ENCODE measurements at places on chromosomes 1 and 21.

GRCh38 chr1:150902346-150902745 lies 15.4 kb downstream of the CTXND2 start:
- DNase-seq: no peak

- DNase-seq: no peak
Observed at GRCh38 chr1:42047508-42047880, 105.7 kb upstream of the GUCA2B start.

DNA sequence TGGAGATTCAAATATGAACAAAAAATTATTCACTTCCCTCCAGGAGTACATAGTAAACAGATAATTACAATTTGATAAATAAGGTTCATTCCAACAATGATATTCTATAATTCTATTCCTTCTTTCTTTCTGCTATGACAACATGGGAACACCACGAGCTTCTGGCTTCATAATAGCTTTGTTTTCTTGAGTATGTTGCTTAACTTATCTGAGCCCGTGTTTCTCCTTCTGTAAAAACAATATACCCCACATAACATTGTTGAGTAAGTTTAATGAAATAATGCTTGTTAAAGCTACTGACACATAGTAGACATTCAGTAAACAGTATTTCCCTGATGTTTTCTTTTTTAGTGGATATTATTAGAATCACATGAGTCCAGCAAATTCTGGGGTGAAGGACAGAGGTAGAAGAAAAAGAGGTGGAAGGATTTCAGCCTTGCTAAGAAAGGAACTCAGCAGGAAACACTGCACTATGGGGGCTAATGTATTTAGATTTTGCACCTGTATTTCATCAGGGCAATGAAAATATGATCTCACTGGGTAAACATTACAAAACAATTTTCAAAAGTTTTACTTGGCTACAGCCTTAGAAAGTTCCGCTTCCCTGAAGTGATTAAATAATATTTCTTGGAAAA lies 430.8 kb upstream of the C1orf87 start:
- no peak for DNase-seq

- DNase-seq: no peak
Observed at GRCh38 chr1:213687832-213688231, 299.9 kb upstream of the PROX1 start.

DNA sequence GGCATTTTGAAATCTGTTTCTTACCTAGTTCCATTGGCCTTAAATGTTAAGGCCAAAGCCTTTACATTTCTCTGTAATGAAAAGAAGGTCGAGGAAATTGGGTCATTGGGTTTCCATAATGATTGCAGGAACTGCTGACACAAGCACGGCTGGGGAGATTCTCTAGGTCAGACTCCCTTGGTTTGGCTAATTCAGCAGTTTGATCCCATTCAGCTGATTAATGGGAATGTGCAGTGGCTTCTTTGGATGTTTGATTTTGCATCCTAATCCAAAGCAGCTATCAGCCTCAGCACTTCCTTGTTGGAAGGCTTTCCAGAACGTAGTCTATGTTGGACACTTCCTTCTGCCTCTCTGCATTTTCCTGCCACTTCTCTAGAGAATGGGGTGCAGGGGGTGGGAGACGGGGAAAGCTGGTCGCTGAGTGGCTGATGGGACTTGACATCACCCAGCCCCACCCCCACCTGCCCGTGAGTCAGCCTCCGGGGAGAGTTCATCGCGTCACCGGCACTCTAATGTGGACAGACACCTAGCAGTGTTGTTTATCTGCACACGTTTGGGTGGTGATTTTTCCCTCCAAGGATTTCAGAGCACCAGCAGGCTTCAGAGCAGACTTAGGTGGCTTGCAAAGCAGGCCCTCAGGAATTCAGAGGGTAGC lies 5.4 kb downstream of the PSEN2 start:
- DNase-seq: no peak

DNA sequence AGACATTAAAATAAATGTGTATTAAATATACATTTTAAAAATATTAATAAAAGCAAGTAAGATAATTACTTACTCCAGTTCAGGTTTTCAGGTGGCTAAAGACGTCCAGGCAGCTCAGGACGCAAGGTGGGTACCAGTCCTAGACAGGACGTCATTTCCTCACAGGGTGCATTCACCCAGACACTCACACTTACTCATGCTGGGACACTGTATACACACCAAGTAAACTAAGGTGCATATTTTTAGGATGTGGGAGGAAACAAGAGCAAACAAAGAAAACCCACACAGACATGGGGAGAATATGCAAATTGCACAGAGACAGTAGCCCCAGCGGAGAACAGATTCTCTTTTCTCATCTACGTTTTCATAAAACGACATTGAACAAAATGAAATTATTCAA lies 457.9 kb downstream of the BRINP3 start:
- no peak for DNase-seq

DNA sequence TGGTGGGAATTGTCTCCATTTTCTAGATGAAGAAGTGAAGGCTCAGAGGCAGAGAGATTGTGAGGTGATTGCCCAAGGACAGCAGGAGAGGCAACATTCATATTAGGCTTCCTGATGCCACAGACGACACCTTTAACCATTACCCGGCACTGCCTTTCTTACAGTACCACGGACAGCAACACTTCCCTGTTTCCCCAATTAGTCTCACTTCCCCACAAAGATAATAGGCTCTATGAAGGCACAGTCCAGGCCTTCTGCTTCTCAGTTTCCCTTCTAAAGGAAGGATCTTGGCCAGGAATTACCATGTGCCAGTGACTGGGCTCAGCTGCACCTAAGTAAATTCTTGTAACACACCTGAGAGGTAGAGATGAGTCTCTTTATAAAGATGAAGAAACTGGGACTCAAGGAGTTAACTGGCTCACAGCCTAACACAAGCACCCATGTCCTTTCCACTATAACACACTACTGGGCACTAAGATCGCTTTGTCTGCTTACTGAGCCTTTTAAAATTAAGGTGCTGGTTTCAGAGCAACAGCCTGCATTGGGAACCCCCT lies 9.6 kb downstream of the IGSF9 start:
- no peak for DNase-seq

- no peak for DNase-seq
Observed at GRCh38 chr1:110689868-110690267, 15.1 kb upstream of the KCNA3 start.

- DNase-seq: no peak
Observed at GRCh38 chr1:70628973-70629372, 217.9 kb downstream of the CTH start.

DNA sequence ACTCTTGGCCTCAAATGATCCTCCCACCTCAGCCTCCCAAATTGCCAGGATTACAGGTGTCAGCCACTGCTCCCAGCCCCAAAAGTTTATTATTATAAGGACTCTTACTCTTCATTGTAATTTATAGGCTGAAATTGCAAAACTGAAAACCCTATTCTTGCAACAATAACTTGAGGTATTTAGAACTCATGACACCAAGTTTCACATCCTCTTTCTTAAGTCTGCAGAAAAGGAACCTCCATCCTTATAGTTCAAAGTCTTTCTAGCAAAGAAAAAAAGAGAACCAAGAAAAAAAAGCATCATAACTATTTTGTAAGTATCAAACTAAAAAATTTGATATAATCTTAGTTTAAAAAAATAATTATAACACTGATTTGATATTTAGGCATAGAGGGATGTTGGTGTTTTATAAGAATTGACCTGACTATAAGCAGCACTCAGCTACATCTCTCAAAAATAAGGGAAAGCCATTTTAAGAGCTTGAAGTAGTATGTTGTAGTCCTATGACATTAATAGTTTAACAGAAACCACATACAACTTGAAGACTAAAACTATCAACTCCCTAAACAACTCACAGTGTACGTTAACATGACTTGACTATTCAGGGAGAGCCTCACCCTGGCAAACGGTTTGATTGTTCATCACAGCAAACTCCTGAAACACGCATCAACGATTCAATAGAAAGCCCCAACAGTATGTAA lies 122.4 kb downstream of the AKT3 start:
- no peak for DNase-seq

GRCh38 chr21:29295066-29295650 lies 3.6 kb upstream of the BACH1 start:
- DNase-seq: no peak

- DNase-seq: no peak
Observed at GRCh38 chr21:38267136-38267755, 10.5 kb downstream of the KCNJ15 start.

DNA sequence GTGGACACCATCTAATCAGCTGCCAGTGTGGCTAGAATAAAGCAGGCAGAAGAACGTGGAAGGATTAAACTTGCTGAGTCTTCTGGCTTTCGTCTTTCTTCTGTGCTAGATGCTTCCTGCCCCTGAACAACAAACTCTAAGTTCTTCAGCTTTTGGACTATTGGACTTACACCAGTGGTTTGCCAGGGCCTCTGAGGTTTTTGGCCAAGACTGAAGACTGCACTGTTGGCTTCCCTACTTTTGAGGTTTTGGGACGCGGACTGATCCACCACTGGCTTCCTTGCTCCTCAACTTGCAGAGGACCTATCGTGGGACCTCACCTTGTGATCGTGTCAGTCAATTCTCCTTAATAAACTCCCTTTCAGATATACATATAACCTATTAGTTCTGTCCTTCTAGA lies 696.1 kb upstream of the NCAM2 start:
- no peak for DNase-seq

DNA sequence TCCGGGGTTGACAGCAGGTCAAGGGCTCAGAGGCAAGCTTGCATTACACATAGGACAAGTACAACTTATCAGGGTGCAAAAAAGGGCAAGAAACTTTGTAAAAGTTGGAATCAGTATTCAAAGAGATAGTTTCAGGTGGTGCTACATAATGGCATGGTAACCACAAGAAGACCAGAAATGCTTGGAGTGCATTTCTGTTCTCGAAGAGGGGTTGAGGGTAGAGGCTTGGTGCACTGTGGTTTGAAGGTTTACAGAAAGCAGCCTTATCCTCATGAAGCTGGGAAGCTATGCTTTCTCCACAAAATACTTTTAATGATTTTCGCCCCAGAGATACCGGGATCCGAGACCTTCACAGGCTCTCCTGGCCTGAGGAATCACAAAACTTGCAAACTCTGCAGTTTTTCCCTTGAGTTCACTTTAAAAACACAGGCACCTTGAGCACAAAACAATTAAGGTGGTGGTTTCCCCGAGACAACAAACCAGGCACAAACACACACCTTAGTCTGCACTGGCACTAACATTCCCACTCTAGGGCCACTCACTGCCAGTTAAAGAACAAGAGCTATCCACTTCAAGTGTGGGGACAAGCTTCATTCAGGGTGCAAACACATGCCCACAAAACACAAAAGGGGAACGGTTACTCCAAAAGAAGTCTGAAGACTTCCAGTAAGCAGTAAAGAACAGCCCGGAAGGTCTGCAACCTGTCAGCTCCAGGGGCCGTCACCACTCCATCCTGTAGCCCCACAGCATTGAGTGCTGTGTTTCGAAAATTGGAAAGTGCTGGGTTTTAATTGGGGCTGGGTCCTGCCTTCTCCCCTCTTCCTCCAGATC lies 29.8 kb upstream of the NFIA start:
- no peak for DNase-seq

GRCh38 chr1:40766017-40766416 lies 17.6 kb upstream of the KCNQ4 start:
- DNase-seq: no peak

- DNase-seq: no peak
Observed at GRCh38 chr1:67441183-67441582, 11.0 kb upstream of the SERBP1 start.

- no peak for DNase-seq
Observed at GRCh38 chr1:46805755-46806154, 6.9 kb downstream of the CYP4B1 start.

DNA sequence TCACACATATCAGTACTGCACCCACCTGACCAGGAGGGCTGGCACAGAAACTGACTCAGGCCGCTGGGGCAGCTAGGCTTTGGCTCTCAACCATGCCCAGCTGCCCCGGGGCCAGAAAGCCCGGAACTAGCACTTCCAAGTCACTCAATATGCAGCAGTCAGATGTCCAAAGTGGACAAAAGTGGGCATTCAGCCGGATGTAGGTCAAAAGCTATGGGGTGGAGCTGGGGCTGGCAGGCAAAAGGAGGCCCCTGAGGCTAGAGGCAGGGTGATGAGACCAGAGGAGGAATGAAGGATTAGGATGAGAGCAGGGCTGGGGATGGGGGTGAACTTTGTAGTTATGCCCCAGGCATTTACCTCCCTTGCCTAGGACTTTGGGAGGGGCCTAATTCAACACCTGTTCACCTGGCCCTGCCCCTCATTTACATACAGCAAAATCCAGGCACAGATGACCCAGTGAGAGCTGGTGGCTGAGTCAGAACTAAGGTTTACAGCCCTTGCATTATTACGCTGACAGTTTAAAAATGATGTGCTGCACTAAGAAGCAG lies 30.7 kb upstream of the EDN2 start:
- DNase-seq: no peak

DNA sequence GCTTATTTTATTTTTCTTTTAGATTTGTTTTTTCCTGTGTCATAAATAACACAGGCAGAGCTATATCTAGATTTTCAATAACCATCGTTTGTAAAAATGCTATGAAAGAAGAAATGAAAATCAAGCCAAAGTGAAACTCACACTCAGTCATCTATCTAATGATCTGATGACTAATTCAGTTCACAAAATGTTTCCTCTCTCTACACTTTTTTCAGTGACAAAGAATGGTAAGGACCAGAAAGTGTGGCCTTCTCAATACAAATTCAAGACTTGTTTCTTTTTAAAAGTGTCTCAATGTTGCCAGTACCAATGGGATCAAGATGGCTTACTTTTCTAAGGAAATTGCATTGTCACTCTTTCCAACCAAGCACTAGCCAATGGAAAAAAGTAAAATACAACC lies 282.8 kb upstream of the PKN2 start:
- DNase-seq: no peak

GRCh38 chr21:21188513-21189195 lies 190.4 kb downstream of the NCAM2 start:
- DNase-seq: no peak

- no peak for DNase-seq
Observed at GRCh38 chr1:95509989-95510388, 276.0 kb downstream of the RWDD3 start.

DNA sequence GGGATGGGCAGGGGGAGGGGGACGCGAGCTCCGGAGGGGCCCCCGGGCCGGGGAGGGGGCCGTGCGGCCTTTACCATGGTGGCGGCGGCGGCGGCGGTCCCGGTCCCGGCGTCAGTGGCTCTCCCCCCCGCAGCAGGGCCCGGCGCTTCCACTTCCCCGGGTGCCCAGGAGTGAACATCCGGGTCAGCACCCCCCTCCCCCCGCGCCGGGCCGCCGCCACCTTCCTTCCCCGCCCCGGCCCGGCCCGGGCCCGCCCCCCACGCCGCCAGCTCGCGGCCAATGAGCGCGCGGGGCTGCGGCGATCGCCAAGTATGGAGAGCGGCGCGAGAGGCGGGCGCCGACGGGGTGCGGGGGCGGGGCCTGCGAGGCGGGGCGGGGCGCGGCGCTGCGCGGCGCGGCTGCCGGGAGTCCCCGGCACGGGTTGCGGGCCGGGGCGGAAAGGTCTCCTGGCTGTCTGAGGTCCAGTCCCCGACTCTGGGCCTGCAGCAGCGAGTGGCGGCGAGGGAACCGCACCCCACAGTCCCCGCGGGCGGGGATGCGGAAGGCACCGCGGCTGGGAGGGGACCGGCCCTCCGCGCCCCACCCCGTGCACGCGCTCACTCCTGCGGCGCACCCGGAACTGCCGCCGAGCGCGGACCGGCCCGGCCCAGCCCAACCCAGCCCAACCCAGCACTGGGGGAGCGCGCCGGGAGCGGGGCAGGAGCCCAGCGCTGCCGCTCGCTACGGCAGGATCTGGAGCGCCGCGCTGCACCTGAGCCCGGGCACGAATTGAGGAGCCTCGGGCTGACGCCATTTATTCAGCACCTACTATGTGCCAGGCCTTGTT lies at the start of gene CAPZB:
TSS of gene CAPZB (minus strand) at position 178 of the 826 bp plus-strand sequence. CDS start at position 77, 101 bp downstream.
- DNase-seq: peak; percentile 98

GRCh38 chr1:91553177-91553591 lies 52.5 kb downstream of the CDC7 start:
- DNase-seq: peak; percentile 72

GRCh38 chr1:186878356-186878755 lies 49.6 kb downstream of the PLA2G4A start:
- no peak for DNase-seq
